ENCODE measurements at places on chromosomes 12 and 14.
A peak's percentile ranks its signal among the peaks of the same experiment; 100 is the strongest.

- DNase-seq, result no peak
These were observed 340.1 kb downstream of the SNAPC1 start for GRCh38 chr14:62102349-62102725.

GRCh38 chr12:87690236-87690810 lies 338.9 kb downstream of the C12orf50 start:
- no peak for DNase-seq

DNA sequence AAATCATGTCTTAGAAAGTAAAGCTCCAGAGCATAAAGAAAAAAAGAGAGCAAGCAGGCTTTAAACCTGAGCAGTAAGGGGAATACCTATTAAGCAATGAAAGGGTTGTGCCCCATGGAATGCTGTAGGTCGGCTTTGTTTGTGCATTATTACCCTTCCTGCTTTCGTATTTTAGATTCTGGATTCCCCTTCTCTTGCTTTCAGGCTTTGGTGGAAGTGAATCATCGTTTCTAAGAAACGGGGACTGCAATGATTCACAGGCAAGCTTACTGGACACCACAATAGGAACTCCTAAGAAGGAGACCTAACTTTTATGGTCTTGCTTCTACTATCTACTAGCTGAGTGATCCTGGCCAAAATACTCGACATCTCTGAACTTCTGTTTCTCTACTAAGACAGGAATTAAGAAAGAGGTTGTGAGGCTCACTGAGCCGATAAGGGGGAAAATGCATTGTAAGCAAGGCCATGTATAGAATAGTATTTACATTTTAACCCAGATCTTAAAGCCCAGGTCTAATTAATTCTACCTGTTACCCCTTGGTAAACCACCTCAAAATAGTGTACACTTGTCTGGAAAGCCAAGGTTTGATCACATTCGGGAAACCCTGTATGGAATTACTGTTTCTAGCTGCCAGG lies 1.2 kb upstream of the BMAL2 start:
- DNase-seq, result peak; percentile 42

- DNase-seq, result peak; percentile 68
These were observed 43.2 kb upstream of the BMAL2 start for GRCh38 chr12:27289414-27289813.

DNA sequence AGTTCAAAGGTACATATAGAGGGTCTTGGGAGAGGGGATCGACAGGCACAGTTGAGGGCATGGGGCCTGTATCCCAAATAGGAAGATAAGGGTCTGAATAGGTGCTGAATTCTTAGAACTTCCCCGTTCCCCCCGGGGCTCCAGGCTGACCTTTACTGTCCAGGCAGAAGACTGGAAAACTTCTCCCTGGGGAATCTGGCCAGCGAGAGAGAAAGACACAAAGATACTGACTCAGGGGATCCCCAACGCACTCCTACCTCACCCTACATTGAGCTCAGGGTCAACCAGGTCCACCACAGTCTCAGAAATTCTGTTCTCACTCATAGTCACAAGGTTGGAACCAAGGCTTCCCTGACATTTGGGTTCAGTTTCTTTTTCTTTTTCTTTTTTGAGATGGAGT lies 46.2 kb downstream of the ACACB start:
- DNase-seq, result no peak

DNA sequence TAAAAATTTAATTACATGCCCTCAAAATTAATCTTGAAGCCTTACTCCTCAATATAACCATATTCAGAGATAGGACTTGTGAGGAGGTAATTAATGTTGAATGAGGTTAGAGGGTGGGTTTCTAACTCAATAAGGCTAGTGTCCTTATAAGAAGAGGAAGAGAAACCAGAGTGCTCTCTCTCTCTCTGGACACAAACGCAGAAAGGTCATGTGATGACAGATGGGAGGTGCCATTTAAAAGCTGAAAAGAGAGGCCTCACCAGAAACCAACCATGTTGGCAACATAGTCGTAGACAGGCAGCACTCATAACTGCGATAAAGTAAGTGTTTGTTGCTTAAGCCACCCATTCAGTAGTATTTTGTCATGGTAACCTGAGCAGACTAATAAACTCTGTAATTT lies 378.5 kb upstream of the LMO3 start:
- no peak for DNase-seq

- DNase-seq, result peak; percentile 74
These were observed 11.3 kb upstream of the SLC38A2 start for GRCh38 chr12:46383654-46384450.

- DNase-seq, result no peak
These were observed 65.5 kb downstream of the PTPRR start for GRCh38 chr12:70854881-70855568.

DNA sequence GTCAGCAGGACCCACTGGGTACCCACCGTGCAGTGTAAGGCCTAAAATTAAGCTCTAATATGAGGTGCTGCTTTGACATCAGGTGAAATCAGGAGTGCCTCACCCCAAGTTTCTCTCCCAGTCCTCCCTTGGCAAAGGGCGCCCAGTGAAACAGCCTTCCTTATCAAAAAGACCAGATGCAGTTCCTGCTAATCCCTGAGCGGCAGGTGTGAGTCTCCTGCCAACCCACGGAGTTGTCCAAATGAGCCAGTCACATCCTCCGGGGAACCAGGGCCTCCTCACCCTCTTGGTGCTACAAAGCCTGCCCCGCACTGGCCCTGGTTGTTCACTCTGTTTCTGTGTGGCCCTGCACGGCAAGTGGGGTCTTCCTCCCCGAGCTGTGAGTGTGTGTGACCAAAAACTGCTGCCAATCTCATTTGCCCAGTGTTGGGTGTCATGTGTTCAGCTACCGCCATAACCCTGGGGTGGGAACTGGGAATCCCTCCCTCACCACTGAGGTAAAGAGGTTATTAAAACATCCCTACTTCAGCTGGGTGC lies 20.2 kb upstream of the P2RX4 start:
- DNase-seq, result no peak
